ENCODE measurements at places on chromosomes 7 and 10. TPM values are rescaled to one million over a fixed set of nuclear protein-coding genes. Genes with fewer than 3 reads are reported as not detected.

DNA sequence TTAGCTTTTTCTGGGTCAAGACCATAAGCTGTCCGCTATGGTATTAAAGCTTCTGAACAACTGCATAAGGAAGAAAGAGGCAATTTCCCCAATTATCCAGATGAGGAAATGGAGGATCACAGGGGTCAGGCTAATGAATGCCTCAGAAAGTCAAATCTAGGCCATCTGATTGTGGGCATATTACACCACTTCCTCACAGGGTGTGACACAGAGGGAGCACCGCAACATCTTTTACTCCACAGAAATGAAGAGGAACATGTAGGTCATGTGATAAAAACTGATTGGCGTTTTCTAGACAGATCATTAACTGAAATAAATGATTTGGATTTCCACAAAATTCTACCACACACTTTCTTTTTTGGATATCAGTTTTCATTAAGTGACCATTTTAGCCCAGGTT is 384.4 kb downstream of the PARD3 start:
- no peak for ATAC-seq

The TMEM229A gene
- total RNA-seq, result 0.64 TPM

The PHYHIPL gene
- total RNA-seq, result 21.2 TPM

GRCh38 chr7:8490391-8491045 is 57.1 kb downstream of the NXPH1 start:
- ATAC-seq, result no peak

The MSS51 gene
- 1.3 TPM for total RNA-seq

The OAT gene
- 58.4 TPM for total RNA-seq

DNA sequence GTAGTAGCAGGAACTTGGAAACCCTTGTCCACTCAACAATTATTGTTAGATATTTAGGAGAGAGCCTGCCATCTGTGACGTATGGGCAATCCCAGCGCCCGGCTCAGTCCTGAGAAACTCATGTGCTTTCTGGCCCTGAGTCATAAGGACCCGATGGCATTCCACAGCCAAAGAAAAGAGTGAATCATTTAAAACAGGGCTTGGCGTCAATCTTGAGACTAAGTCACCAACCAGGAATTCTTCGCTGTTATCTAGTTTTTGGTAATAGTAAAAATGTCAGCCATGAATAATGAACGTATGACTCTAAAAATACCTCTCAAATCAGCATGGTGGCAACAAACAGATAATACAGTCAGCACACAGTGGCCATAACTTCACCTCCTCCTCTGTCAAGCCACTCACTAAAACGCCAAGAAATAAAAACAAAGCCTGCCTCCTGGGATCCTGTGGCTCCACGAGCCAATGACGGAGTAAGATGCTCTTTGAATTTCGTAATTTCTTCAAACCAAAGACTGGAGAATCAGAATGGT is 140.8 kb downstream of the ADAM12 start:
- ATAC-seq, result peak; percentile 63

- ATAC-seq, result peak; percentile 6
Observed at GRCh38 chr10:124138195-124138882, 44.9 kb upstream of the CHST15 start.

GRCh38 chr10:88374392-88375175 is 208.5 kb downstream of the RNLS start:
- no peak for ATAC-seq

- ATAC-seq, result peak; percentile 43
Observed at GRCh38 chr10:46291817-46292572, 5.2 kb downstream of the ANTXRL start.

DNA sequence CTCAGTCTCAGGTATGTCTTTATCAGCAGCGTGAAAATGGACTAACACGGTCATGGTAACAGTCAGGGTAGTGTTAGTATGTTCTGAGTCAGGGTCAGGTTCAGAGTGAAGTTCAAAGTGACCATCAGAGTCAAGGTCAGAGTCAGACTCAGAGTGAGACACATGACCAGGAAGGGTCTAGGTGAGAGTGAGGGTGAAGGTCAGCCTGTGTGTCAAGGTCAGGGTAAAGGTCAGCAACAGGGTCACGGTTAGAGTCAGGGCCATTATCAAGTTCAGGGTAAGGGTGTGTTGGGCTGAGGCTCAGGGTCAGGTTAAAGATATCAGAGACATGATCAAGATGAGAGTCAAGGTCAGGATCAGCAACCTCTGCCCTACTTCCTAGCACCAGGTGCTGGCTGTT is 4.0 kb downstream of the MRPS24 start:
- no peak for ATAC-seq

All from motor neuron (in vitro differentiated cells).